ENCODE measurements at places on chromosomes 6 and 20.

DNA sequence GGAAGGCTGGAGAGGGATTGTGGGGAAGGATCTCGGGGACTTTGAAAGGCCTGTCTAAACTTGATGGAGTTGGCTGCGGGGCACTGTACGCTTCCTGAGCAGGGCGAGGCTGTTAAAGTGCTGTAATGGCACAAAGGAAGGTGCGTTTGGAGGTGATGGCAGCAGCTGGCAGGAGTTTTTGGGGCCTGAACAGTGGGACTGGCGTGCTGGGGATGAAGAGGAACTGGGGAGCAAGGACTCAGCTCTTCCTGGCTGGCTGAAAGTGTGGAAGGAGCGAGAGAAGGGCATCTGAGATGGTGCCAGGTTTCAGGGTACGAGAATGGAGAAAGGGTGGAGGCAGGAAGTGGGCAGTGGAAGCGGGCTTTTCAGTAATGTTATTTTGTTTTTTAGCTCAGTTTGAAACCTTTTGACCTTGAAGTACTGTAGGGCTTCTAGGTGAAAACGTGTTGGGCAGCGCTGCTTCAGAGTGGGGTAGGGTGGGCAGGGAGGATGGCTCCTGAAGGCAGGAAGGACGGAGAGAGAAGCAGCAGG lies 8.0 kb downstream of the TMEM181 start:
- no peak for DNase-seq

GRCh38 chr6:111583986-111584385 lies 21.7 kb downstream of the TRAF3IP2 start:
- no peak for DNase-seq

GRCh38 chr6:24902782-24903181 lies 33.0 kb downstream of the RIPOR2 start:
- DNase-seq = no peak

GRCh38 chr6:131258010-131258652 lies 122.9 kb downstream of the AKAP7 start:
- DNase-seq = no peak

- DNase-seq = no peak
Measured at GRCh38 chr6:112247275-112247674, 7.1 kb downstream of the LAMA4 start.

DNA sequence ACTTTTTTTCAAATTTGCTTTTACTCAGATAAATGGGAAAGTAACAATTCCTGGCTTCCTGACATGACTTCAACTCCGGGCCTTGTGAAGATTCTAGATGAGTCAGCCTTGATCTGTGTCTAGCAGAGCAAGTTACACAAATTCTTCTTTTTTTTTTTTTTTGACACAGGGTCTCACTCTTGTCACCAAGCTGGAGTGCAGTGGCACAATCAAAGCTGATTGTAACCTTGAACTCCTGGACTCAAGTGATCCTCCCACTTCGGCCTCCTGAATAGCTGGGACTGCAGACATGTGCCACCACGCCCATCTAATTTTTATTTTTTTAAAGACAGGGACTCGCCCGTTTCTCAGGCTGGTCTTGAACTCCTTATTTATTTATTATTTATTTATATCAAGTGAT lies 7.3 kb upstream of the ARHGAP18 start:
- DNase-seq = no peak

DNA sequence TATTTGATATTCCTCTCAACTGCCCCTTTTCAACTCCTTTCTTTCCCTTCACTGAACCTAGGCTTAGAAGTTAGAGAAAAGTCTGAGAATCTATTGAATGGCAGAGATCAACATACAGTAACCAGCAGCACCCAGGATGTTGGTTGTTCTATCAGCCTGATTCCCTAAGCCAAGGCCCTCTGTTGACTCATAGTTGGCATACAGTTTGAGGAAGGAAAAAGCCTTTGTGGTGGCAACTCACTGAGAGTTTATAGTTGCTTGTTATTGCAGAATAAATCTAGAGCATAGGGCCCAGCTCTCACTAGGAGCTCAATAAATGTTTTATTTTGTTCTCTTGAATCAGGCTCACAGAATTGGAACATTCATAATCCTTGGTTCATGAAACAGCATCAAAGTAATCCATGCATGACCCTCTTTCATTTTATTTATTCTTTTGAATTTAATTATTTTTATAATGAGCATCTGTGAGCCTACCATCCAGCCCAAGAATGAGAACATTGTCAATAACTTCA lies 119.1 kb upstream of the ADGRF1 start:
- no peak for DNase-seq

GRCh38 chr6:23176471-23176870 lies 607.1 kb downstream of the HDGFL1 start:
- DNase-seq = no peak

- no peak for DNase-seq
Measured at GRCh38 chr20:53760025-53760441, 166.4 kb upstream of the ZNF217 start.

DNA sequence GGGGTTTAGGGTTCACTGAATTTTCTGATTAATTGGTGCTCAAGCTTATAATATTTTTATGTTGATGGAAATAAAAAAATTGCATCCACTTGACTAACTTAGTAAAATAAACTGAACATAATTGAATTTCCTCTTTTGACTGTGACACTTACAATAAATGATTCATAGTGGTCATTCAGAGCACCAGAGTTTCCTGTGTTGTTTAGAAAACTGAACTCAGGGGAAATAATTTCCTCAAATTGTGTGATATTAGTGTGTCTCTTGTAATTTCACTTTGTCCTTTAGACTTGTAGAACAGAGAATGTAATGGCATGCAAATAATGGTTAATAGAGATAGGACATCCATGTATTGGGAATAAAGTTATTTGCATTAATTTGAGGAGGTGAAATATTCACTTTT lies 319.7 kb upstream of the MAN1A1 start:
- DNase-seq = no peak

DNA sequence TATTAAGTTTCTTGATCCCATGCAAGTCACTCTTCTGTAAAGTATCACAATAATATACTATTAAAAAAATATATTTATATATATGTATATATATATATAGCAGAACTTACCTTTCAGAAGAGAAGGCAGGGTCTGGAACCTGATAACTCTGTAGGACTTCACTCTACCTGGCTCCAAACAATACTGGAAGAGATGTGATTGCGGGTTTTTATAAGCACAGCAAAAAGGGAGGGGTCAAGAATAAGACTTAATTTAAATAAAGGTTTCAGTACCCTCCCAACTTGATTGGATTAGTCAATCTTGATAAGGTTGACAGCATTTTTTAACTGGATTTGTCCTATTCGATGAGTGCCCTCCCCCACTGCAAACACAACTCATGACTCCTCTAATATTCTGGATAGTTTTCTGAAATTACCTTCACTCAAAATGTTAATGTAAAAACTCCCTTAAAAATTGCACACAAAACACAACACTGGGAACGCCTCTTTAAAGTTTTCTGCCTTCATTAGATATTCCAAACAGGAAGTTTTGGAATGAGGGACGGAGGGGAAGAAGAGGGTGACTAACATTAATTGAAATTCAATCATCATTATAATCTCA lies 4.0 kb upstream of the ZNF217 start:
- DNase-seq = no peak

DNA sequence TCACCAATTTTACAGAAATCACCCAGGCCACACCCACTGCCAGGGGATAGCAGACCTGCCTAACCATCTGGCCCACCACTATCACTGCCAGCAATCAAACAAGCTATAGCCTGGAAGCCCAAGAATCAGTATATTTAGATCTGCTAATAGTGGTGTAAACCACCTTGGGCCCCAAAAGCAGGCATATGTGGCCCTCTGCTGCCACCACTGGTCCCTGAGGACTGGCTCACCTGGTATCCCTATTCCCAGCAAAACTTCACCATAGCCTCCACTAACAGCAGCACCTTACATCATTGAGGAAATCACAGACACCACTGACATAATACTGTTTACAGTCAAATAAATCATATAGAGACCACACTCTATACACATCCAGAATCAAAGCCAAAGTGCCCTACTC lies 880.4 kb upstream of the MAN1A1 start:
- no peak for DNase-seq

- no peak for DNase-seq
Measured at GRCh38 chr20:22515264-22515663, 69.1 kb downstream of the FOXA2 start.

DNA sequence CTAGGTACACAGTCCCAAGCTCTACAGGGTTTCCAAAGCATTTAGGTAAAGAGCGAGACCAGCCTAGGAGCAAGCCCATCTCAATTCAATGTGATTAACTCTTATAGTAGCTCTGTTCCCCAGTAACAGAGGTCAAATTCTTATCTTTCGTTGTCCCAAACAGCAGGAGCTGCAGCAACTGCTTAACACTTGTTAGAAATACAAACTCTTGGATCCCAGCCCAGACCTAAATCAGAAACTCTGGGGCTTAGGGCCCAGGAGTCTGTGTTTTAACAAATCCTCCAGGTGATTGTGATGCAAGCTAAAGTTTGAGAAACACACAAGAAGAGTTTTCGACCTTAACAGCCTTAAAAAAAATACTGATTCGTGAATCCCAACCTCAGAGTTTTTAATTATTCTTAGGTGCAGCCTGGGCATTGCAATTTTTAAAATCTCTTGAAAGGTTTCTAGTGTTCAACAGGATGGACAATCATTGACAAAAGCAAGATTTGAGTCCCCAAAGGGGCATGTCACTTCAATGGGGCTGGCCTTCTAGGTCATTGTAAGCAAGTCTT lies 127.4 kb upstream of the HCRTR2 start:
- DNase-seq = no peak

GRCh38 chr6:77383026-77383425 lies 80.3 kb downstream of the HTR1B start:
- DNase-seq = no peak

GRCh38 chr20:3645309-3646066 lies 17.7 kb downstream of the GFRA4 start:
- DNase-seq = no peak

- DNase-seq = no peak
Measured at GRCh38 chr6:70051197-70052124, 185.1 kb downstream of the COL19A1 start.

Measured in activated CD8-positive, alpha-beta memory T cell treated with anti-CD3 and anti-CD28 coated beads for 4 hours (primary cell).